Purkinje cell (primary cell): ENCODE measurements at places on chromosomes 4 and X. TPM values are rescaled to one million over a fixed set of nuclear protein-coding genes. Genes with fewer than 3 reads are reported as not detected.

The STS gene
- 35.7 and 39.8 TPM in 2 replicates for polyA plus RNA-seq

The GLRA3 gene
- 13.2 and 18.9 TPM in 2 replicates for polyA plus RNA-seq

The SASH3 gene
- not detected in 2 replicates for polyA plus RNA-seq

The MAGED4B gene
- 4.9 and 9.5 TPM in 2 replicates for polyA plus RNA-seq

The PRR32 gene
- polyA plus RNA-seq, result not detected in 2 replicates

The CSAG1 gene
- 0.86 TPM in 1 of 2 replicates, not detected in the other for polyA plus RNA-seq

The KLKB1 gene
- polyA plus RNA-seq, result 0.43 and 2.2 TPM in 2 replicates
